Stimulated activated CD4-positive, alpha-beta T cell treated with anti-CD3 and anti-CD28 coated beads, Interleukin-1b, Interleukin-23, amount 100 ng/mL, for 1 hour (primary cell): ENCODE measurements at places on chromosomes 1 and 21.

DNA sequence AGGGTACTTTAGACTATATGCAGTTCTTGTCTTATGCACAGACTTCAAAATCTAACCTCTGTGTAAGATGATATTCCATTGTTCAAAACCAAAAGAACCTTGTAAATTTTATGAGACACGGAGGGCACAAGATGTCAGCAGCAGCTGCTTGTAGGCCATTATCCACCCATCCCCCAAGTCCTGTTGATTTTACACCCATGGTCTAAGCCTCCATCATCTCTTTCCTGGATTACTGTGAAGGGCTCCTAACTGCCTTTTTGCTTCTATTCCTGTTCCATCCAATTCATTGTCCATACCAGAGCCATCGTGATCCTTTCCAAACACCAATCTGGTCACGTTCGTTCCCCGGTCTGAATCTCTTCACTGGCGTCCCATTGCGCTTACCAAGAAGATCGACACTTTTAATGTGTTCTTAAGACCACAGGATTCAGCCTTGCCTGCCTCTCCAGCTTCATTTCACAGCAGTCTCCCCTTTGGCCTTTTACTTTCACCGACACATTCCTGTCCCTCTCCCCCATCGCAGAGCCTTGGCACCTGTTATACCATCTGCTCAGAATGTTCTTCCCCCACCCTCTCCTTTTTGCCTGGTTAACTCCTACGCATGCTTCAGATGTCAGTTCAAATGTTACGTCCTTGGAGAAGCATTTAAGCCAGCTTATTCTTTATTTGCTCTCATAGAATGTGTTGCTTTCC lies 107.3 kb upstream of the POU3F1 start:
- DNase-seq: no peak

DNA sequence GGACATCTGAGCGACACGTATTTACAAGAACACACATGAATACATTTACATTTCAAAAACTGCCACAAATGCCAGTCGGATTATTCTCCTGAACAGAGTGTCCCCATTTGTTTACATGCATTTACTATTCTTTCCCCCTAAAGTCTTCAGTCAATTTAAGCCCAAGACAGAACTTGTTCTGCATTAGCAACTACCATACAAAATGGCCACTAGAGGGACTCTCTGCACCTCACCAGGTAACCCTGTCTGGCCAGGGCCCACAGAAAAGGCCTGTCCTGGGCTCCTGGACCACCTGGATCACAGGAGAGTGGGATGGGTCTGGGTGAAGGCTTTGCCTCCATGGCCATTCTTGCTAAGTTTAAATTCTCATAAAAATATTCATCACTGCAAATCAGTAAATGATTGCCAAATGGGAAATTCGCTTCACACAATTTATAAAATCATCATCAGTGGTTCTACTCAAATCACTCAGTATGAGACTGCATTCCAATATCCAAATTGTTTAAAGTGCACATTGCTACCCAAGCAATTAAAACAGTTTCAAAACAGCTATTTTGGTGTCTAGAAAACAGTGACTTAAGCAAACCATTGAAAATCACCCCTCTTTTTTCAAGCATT lies 12.5 kb upstream of the GUCA2A start:
- DNase-seq: no peak

- DNase-seq: no peak
Measured at GRCh38 chr1:203512517-203512847, 18.5 kb downstream of the OPTC start.

DNA sequence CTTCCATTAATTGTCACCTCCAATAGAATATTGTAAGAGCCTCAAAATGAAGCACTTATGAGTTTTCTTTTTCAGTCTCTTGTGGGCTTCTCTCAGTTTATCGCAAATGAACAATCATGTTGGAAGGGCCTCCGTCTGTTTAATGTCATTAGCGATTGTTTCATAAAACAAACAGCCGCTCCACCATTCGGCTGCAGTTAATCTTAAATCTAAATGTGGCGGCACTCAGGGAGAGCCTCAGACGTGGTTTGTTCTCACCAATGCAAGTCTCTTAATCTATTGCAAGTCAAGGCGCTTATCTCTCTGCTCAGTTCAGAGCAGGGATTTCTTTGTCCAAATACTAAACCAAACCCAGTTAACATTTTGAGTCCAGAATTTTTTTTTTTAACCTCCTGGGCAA lies 34.9 kb upstream of the ESRRG start:
- DNase-seq: no peak

DNA sequence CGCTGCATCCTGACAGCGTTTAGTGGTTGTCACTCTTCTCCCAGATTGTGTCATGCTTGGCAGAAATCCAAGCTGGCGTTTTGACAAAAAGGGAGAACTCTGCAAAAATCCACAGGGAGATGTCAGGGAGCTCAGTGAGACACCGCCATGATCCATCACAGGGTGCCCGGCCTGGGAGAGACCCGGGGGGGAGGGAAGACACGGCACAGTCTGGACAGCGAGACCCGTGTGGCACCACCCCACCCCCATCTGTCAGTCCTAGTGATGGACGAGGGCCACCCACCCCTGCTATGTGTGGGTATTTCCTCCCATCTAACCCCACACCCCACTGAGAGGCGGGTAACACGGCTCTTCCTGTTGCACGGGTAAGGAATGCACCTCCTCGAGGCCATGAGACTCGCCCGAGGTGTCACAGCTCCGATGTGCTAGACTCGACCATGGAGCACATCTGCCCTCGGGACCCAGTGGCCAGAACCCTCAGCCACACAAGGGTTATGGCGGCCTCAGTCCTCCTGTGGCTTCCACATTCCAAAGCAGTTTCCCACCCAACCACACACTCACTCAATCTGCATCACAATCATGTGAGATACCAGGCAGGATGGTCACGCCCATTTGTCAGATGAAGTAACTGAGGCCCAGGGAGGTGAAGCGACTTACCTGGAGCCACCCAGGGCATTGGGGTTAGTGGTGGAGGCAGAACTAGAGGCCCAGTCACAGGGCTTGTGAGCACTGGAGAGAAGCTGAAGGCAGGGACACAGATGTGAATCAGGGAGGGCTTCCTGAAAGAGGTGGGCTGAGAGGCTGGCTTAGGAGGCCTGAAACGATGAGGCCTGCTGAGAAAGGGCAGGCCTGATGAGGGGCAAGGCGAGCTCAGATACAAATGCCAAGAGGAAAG lies 688.5 kb downstream of the MATN1 start:
- no peak for DNase-seq

- no peak for DNase-seq
Measured at GRCh38 chr1:145990249-145990855, 6.0 kb downstream of the TXNIP start.

- DNase-seq: no peak
Measured at GRCh38 chr1:207407655-207408260, 46.4 kb upstream of the CR2 start.

- DNase-seq: peak; percentile 20
Measured at GRCh38 chr1:156797212-156797871, 19.3 kb downstream of the SH2D2A start.

- DNase-seq: no peak
Measured at GRCh38 chr1:207088701-207089626, at the start of gene C4BPB. Gene C4BPB, plus strand, starts transcription at chr1:207088860. Its CDS starts 672 bp downstream, at chr1:207089532.

- no peak for DNase-seq
Measured at GRCh38 chr1:117672756-117673155, 66.9 kb downstream of the TENT5C start.

GRCh38 chr1:37064039-37064438 lies 29.7 kb upstream of the GRIK3 start:
- DNase-seq: no peak

DNA sequence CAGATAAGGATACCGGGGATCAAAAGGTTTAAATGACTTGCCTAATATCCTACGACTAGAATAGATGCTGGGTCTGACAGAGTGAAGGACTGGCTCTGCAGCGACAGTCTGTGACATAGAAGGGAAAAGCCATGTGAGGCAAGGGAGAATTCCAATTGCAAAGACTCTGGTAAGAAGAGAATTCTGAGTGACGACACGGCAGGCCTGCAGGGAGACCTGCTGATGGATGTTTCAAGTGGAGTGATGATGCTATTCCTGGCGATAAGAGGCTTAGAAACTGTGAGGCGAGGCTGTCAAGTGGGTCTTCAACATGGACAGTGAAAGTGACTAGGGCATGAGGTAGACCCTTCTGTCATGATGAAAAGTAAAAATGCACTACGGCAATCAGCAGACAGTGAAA lies 176.6 kb upstream of the PBX1 start:
- DNase-seq: no peak

- no peak for DNase-seq
Measured at GRCh38 chr1:184150776-184151531, 99.4 kb downstream of the TSEN15 start.

GRCh38 chr1:153374071-153374470 lies 1.4 kb downstream of the S100A12 start:
- no peak for DNase-seq

DNA sequence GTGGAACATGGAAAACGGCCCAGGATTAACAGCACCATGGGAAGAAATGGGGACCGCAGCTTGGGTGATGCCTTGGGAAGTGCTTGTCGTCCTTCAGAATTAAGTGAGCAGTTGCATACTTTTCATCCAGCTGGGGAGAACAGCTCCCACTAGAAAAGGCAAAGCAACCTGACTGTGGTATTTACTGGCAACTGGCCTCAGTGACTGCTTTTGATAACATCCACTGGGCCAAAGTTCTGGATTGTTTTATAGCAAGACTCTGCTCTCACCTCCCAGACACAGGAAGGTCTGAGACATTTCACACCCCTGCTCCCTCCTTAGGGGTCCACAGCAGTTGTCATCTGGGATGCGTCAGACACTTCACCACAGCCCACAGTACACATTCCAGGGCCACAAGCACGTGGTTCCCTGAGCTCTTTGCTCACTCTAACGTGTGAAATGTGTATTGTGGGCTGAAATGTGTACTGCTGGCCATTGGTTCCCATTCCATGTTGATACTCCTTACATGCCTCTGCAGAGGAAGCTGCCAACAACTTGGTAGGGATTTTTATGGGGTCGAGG lies 6.6 kb downstream of the PAPPA2 start:
- no peak for DNase-seq
